ENCODE measurements at places on chromosomes 11 and 22.

GRCh38 chr11:115893461-115894099 is 389.4 kb upstream of the CADM1 start:
- DNase-seq, result no peak

- peak; percentile 86 for DNase-seq
Measured at GRCh38 chr22:29457730-29458129, 19.3 kb downstream of the RFPL1 start.

- DNase-seq, result no peak
Measured at GRCh38 chr11:63262547-63262946, 19.1 kb upstream of the SLC22A25 start.

DNA sequence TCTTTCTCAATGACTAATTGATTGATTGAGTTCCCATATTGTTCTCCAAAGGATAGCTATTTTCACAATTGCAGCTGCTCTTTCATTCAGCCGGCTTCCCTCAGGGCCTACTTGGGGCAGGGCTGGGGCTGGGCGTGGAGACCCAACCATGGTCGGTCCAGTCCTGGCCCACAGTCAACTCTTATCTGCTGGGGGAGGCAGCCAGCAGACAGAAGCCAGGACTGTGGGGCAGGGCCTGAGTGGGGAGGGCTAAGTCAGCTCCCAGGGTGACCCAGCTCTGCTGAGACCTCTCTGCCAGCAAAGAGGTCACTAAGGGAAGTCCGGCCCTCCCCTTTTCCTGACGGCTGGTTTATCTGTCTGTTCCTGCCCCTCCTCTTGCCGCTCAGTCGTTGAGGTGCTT is 735.2 kb downstream of the TBC1D22A start:
- DNase-seq, result no peak

GRCh38 chr11:86230921-86231434 is 13.6 kb upstream of the EED start:
- DNase-seq, result no peak

DNA sequence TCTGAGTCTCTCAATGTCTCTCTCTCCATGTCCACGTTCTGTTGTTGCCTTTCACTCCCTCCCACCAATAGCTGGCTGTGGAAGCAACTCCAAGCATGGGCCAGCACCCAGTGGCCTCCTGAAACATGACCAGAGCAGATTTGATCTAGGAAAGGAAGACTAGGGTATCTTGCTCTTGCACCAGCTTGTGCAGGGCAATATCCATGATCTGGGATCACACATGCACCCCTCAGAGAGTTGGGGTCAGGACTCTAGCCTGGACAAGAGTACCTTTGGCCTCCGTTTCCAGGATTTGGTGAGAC is 34.5 kb upstream of the RIC3 start:
- no peak for DNase-seq

- no peak for DNase-seq
Measured at GRCh38 chr11:94941131-94941530, 32.2 kb downstream of the CWC15 start.

- DNase-seq, result peak; percentile 55
Measured at GRCh38 chr22:45163099-45163450, 650 bp upstream of the NUP50 start.

DNA sequence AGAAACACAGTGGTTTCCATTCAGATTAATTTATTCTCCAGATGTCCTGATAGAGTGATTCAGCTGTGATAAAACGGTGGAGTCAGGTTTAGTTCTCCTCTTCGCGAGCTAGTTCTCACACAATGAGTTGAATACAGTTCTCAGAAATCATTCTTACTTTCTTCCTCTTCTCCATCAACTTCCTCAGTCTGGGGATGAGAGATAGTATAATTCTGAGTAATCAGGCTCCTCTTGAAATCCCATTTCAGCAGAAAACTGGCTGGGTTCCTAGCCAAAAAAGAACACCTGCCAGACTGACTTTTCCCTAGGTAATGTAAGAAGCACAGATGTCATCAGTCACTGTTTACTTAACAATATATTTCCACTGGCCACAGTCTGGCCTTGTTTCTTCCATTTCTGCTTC is 76.7 kb downstream of the SVIP start:
- DNase-seq, result no peak

DNA sequence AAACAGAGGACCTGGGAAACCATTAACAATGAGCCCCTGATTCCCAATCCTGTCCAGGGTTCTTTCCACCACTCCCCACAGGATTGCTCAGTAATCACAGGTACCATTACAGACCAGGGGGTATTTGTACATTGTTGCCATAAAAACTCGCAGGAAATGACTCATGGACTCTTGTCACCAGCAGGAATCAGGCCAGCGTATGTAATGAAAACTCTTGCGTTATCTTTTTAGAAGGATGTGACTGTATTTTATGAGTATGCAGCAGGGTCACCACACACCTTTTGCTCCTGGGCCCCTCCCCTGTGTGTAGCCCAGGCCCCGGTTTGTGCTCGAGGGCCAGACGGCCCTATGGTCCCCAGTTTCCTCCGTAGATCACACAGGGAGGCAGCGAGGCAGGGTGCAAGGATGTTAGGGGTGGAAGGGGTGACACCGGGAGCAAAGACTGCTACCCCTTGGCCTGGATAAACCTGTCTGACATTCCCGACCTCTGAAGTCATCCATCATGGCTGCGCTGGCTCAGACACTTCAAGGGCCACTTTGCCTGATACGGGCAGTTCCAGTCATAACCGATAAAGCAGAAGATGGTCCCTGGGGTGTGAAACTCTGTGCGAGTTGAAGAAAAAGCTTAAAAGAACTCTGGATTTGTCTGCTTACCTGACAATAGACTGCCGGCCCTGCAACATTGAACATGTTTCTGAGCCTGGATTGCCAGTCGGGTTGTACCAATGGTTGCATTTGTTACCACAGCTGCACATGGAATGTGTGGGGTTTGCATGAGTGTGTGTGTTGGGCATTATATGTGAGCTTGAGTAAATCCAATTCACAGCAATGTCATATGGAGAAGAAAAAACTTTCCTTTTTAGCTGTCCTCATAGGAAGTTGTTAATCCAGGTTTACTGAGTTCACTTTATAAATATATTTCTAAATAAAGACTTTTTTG is 56.9 kb downstream of the MICAL2 start:
- peak; percentile 65 for DNase-seq

DNA sequence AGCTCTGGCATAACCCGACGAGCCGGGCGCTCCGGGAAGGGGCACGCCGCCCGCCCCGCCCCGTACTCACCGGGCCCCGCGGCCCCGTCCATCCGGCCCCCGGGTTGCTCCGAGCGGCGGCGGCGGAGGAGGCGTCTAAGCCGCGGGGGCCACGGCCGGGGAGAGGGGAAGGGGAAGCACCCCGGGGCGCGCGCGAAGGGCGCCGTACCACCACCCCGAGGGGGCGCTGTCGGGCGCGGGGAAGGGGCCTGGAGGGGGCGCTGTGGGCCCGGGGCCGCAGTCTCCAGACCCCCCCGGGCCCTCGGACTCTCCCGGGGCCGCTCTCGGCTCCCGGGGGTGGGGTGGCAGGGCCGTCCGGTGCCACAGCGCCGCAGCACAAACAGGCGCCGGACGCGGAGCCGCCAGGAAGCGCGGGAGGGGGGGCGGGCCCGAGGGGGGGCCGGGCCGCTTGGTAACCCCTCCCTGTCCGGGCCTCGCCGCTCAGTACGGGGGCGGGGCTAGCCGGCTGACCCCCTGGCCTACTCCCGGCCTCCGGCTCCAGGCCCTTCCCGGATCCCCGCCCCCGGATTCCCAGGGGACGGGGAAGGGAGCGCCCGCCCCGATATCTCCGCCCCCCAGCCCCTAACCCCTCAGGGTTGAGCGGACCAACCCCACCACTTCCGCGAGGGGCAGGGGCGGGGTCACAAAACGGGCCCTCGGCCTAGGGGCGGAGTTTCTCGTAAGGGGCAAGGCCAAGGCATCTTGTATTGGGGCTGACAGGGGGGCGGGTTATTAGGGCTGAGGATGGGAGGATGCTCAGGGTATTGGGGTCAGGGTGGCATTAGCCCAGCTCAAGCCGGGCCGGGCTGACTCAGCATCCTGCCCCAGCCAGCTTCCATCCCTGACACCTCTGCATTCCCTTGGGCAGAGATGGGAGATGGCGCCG is at the start of the genes EML3 and ROM1:
EML3 (minus strand) TSS at position 410 of the 925 bp plus-strand sequence; CDS start at position 92, 318 bp downstream.
ROM1 (plus strand) TSS at position 892 of the 925 bp plus-strand sequence; CDS start at position 917, 25 bp downstream.
- DNase-seq, result peak; percentile 90

DNA sequence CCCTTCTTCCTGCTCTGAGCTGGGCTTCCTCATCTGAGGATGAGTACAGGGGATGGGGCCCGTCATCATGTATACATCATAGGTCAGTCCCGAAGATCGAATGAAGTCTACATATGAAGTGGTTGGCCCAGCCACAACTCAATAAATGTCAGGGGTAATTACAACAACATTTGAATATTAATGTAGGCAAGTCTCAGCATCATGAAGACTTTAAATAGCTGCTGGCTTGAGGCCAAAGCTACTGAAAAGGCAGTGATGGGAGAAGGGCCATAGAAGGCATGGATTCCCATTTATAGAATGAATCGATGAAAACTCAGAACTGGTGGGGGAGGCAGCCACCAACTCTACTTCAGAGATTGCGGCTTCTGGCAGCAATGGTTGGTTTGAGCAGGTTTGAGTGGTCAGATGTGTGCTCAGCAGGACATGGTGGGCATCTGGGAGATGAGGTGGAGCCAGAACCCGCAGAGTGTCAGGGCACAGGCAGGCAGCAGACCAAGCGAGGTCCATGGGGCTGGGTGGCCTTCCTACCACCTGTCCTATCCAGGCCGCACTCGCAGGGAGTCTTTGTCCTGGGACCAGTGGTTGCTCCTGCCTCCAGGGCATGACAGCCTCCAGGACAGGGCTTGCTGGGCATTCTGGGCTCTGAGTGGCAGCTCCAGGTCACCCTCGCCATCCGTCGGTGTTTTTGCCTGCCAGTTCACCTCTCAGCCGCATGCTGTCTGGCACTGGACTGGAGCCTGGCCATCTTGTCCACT is 919.1 kb downstream of the TBC1D22A start:
- DNase-seq, result no peak

DNA sequence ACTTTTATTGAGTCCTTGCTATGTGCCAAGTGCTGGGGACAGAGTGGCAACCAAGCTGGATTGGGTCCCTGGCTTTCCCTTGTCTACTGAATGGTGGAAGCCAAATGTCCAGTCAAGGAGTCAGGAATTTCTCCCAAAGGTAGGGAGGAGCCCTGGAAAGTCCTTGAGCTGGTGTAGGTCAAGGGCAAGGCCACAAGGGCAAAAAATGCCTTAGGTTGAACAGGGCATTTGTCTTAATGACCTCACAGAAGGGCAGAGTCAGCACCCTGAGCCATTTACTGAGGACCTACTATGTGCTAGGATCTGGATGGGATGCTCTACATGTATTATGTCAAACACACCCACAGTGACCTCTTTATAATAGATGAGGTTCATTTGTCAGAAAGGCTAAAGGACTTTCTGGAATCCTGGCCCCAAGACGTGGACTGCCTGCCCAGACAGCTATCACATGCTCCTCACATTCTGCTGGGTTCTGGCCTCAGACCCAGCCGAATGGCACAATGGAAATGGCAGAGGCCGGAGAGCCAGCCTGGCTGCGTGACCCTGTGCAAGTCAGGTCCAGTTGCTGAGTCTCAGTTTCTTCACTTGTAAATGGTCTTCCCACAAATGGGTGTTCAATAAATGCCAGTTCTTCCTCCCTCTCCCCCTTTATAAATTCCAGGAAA is 17.7 kb downstream of the MOGAT2 start:
- DNase-seq, result no peak

DNA sequence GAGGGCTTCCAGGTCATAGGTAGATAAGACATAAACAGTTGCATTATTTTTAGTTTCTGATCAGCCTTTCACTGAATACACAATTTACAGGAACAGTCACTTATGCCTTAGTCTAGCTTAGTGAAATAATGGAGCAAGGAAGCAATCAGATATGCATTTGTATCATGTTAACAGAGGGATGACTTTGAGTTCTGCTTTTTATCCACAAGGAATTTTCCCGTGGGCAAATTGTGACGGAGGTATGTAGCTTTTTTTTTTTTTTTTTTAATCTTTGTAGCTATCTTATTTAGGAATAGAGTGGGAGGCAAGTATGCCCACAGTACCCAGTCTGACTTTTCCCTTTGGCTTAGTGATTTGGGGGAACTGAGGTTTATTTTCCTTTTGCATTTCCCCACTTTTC is 3.4 kb upstream of the NLRP10 start:
- DNase-seq, result no peak

DNA sequence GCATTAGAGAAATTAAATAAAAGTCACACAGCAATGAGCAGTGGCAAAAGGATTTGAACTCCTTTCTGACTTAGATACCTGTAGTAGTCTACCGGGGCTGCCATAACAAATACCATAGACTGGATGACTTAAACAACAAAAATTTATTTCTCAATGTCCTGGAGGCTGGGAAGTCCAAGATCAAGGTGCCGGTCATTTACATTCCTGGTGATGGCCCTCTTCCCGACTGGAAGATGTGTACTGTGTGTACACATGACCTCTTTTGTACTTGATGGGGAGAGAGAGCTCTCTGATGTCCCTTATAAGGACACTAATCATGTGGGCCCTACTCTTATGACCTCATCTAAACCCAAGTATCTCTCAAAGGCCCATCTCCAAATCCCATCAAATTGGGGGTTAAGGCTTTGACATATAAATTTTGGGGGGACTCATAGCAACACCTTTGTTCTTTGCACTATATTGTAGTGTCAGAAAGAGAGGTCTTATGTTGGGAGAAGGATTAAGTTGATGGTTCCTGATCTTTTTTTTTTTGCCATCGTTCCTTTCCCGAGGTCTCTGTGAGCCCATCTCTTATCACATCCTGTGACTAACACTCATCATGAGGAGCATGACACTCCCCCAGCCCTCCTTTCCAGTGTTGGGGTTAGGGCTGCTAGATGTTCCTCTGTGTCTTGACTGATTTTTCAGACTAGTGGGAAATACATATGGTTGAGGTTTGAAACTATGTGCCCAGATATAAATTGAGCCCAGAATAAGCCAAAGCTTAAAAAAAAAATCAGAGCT is 104.3 kb downstream of the TRAF6 start:
- DNase-seq, result no peak

DNA sequence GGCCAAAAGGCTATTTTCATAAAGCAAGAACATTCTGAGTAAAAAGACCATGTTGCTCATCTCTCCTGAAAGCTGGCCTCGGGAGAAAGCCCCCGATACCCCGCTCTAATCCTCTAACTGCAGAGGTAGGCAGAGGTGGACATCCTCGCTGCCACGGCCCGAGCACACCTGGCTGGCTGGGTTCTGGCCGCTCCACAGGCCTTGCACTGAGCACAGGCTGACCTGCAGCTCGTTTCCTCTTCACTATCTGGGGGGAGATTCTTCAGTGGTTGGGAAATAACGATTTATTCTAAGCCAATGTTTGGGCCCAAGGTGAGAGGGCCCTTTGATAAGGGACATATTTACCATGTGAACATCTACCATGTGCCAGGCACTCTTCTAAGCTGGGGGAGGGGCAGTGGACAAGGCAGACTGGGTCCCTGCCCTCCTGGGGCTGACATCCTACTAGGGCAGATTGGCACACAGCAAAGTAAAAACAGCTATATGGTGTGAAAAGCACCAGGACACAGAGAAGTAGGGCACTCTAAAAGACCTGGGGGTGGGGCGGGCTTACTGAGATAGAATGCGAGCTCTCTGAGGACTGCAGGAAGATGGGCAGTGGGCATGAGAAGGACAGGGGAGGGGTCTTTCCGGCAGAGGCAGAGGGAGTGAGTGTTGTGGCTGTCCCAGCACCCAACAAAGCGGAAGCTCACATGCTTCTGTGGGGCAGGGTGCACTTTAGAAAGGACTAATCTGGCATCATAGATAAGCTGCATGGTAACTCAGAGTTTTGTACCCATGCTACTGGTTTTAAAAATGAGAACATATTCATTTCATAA is 65.5 kb upstream of the ARFGAP3 start:
- no peak for DNase-seq

All from urothelium cell line (cell line).